Activated CD8-positive, alpha-beta T cell treated with anti-CD3 and anti-CD28 coated beads, Interleukin-2, amount 10 ng/mL, durations not matched to agents 7 days and 5 days (primary cell): ENCODE measurements at places on chromosomes 5 and 9. TPM values are rescaled to one million over a fixed set of nuclear protein-coding genes. Genes with fewer than 3 reads are reported as not detected.
A peak's percentile ranks its signal among the peaks of the same experiment; 100 is the strongest.

The GCNT1 gene
- total RNA-seq: 8.0 TPM

- no peak overlapping the region for H3K27ac ChIP-seq
- no peaks in the 10 kb centered on the region for H3K4me1 ChIP-seq
- H3K36me3 ChIP-seq: no peaks in the 10 kb centered on the region
- H3K4me3 ChIP-seq: no peak overlapping the region
- H3K27me3 ChIP-seq: no peaks in the 10 kb centered on the region
- no peak for DNase-seq
Measured at GRCh38 chr9:136007934-136008692, 46.9 kb upstream of the UBAC1 start.

GRCh38 chr5:56588636-56589480 is 226.5 kb upstream of the MAP3K1 start:
- H3K4me1 ChIP-seq: peaks cover 38% of the 10 kb centered on the region
- peak; percentile 76 for DNase-seq
- peaks cover 2% of the 10 kb centered on the region for H3K27me3 ChIP-seq
- peak overlapping the region; percentile 87 for H3K27ac ChIP-seq
- no peak overlapping the region for H3K4me3 ChIP-seq
- H3K36me3 ChIP-seq: peaks cover 2% of the 10 kb centered on the region

DNA sequence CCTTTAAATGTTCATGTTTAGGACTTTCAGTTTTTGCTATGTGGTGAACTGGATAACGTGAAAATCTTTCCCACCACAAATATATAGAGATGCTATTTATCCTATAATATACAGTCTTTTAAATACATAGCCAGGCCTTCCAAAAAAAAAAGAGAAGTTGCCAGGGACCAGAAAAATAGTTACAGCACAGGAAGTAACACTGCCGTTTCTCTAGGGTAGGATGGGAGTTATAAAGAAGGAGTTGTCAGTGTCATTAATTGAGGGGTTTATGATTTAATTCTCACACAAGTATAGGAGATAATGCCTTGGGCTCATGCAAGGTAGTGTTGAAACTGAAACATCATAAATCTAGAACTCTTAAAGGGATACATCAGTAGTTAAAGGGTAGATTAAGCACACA is 83.9 kb downstream of the LRRC70 start:
- no peak overlapping the region for H3K4me3 ChIP-seq
- H3K27me3 ChIP-seq: peaks cover 3% of the 10 kb centered on the region
- H3K27ac ChIP-seq: no peak overlapping the region
- H3K36me3 ChIP-seq: no peaks in the 10 kb centered on the region
- no peak for DNase-seq

The DMRT2 gene
- total RNA-seq: not detected

DNA sequence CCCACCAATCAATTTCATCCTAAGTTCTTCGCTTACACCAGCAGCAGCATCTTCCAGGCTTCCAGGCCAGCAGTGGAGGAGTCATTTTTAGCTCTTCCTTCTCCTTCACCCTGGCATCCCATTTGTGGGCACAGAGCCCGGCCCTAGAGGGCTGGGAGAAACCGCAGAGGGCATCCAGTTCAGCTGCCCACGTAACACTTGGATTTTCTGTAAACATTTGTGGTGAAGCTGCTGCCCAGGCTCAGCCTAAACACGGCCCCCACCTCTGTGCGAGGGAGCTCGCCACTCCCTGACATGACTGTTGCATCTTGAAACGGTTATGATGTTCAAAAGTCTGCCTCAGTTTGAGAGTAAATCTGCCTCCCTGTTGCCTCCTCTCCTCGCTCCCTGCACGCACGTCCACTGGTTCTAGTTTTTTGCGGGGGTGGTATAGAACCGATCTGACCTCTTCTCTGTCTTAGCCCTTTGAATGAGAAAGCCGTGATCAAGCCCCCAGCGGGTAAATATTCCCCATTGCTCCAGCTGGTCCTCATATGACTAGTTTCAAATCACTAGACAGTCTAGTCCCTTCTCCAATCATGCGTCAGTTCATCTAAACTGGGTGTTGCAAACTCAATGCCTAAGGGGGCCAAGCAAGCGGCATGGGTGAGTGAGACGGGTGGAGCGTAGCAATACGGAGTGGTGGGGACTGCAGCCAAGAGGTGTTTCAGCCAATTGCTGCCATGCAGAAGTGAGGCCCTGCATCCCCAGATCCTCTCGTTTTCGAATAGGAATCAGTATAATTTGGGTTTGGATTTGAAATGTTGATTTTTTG is 34.9 kb upstream of the N4BP3 start:
- H3K27ac ChIP-seq: no peak overlapping the region
- DNase-seq: no peak
- H3K4me3 ChIP-seq: no peak overlapping the region
- H3K36me3 ChIP-seq: no peaks in the 10 kb centered on the region

DNA sequence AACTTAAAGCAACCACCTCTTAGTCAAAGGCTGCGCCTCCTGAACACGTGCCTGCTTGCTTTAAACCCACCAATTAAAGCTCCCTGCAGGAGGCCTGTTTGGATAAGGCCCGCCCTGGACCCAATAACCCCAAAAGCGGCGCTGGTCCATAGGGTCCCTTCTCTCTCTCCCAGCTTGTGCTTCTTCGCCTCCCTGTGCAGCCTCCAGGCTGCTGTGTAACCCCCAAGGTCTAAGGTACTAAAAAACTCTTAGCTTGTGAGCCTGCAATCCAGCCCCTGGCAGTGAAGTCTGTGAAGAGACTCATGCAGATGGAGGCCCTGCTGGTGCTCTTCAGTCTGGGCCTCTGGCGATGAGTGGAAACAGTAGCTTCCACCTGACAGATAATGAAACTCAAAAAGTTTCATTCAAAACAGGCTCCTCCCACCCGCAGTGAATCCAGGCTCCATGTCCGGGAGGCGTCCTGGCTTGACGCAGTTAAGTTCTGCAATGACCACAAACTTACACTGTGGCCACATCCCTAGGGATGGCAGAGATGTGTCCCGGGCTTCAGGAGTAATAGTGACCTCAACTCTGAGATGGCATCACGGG is 97.3 kb downstream of the PRRT1B start:
- H3K27me3 ChIP-seq: no peaks in the 10 kb centered on the region
- peaks cover 42% of the 10 kb centered on the region for H3K36me3 ChIP-seq
- no peak overlapping the region for H3K4me3 ChIP-seq
- DNase-seq: no peak

DNA sequence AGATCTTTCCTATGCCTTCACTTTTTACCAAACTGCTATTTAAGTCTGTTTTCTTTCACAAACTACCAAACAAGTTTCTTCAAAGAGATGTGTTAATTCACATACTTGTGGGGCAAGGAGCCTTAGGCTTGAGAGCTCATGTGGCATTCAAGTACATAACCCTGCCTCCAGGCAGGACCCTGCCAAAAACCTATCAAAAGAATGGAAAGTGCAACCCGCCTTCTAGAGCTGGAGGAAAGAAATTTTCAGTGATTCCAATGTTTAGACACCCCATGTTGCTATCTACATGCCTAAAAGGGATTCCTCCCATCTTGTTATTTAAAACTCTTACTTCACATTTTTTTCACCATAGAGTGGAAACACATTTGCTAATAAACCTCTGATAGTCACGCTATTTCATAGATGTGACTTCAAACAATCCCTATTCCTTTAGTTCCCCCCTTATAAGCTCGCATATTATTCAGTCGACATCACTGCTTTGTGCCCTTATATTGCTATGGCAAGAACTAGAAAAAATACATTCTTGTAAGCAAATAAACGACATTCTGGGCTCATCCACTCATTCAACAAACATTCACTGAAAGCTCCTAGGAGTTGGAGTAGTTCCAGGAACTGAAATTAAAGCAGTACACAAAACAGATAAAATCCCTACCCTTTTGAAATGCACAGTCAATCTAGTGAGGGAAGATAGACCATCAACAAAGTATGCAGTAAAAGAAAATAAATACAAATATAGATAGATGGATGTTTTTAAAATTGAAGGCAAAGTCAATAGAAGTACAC is 518.1 kb downstream of the ELAVL2 start:
- H3K4me3 ChIP-seq: no peak overlapping the region
- no peaks in the 10 kb centered on the region for H3K27me3 ChIP-seq
- H3K36me3 ChIP-seq: no peaks in the 10 kb centered on the region
- H3K27ac ChIP-seq: no peak overlapping the region
- no peaks in the 10 kb centered on the region for H3K4me1 ChIP-seq

DNA sequence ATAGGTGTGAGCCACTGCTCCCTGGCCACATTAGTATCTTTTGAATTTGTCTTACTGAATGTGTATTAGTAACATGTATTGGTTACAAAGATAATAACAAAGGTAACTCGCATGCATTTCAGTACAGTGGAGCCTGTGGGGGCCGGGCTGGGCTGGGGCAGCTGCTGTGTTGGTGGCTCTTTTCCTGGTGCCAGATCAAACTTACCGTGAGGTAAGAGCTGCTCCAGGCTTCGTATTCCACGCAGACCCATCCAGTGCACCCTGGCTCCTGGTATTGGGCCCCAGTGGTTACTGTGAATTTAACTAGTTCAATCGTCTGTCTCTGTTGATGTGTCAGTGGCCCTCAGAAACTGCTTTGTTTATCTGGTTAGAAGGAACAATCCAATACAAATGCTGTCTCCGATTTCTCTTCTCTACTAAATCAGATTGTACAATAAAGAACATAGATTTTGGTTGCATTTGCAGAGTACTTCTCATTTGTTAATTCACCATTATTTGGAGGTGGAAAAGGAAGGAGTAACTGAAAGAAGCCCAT is 15.6 kb downstream of the PRRC2B start:
- peak overlapping the region; percentile 61 for H3K4me3 ChIP-seq
- H3K36me3 ChIP-seq: peaks cover 46% of the 10 kb centered on the region
- no peak for DNase-seq
- no peaks in the 10 kb centered on the region for H3K27me3 ChIP-seq

DNA sequence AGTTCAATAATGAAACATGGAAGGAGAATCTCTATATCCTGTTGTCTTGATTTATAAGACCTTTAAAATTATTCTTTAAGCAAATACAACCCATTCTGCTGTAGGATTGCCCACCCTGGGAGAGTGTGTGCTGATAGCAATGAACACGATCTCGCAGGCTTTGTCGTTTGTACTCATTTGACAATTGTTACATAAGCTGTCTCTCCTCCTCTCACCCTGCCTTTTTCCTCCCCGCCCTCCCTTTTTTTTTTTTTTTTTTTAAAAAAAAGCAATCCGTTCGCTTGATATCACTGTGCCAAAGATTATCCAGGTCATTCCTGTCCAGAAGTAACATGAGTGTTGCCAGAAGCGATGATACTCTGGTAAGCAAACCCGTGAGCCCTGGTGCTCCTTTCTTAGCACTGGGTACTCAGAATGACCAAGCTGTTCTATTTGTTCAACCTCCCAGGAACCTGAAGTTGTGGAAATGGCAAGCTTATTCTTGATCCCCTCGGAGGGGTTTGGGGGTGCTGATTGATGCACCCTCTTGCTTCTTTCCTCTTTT is 82.7 kb upstream of the CTSL start:
- no peak overlapping the region for H3K4me3 ChIP-seq
- no peaks in the 10 kb centered on the region for H3K36me3 ChIP-seq
- peaks cover 3% of the 10 kb centered on the region for H3K27me3 ChIP-seq
- DNase-seq: no peak

The PLCXD3 gene
- total RNA-seq: not detected

The EXD3 gene
- 10.9 TPM for total RNA-seq

DNA sequence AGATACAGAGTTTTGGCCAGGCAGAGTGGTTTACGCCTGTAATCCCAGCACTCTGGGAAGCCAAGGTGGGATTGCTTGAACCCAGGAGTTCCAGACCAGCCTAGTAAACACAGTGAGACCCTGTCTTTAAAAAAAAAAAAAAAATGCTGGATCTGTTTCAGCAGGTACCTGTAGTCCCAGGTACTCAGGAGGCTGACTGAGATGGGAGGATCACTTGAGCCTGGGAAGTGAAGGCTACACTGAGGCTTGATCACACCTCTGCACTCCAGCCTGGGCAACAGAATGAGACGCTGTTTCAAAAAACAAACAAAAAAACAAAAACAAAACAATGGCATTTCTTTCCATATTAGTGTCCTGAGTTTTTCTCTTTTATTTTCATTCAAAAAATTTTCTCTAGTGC is 19.0 kb downstream of the UNC13B start:
- H3K27ac ChIP-seq: no peak overlapping the region
- H3K4me3 ChIP-seq: no peak overlapping the region
- H3K36me3 ChIP-seq: no peaks in the 10 kb centered on the region
- no peaks in the 10 kb centered on the region for H3K27me3 ChIP-seq
- no peaks in the 10 kb centered on the region for H3K4me1 ChIP-seq

DNA sequence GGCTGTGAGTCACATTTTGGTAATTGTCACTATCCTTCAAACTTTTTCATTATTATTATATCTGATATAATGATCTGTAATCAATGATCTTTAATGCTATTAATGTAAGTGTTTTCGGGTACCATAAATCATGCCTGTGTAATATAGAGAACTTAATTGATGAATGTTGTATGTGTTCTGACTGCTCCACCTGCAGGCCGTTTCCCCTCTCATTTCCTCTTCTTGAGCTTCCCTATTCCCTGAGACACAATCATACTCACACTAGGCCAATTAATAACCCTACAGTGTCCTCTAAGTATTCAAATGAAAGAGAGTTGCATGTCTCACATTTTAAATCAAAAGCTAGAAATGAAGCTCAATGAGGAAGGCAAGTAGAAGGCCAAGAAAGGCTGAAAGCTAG is 420.9 kb upstream of the SGCD start:
- no peak overlapping the region for H3K4me3 ChIP-seq
- DNase-seq: no peak
- no peak overlapping the region for H3K27ac ChIP-seq
- H3K4me1 ChIP-seq: no peaks in the 10 kb centered on the region
- no peaks in the 10 kb centered on the region for H3K36me3 ChIP-seq
